NCI-H187 treated with DMSO at 0.1 percent for 48 hours (cell line): ENCODE measurements at places on chromosomes 3 and 15.
A peak's percentile ranks its signal among the peaks of the same experiment; 100 is the strongest.

GRCh38 chr3:135532021-135532420, 433.5 kb upstream of the PPP2R3A start:
- DNase-seq, result peak; percentile 79

DNA sequence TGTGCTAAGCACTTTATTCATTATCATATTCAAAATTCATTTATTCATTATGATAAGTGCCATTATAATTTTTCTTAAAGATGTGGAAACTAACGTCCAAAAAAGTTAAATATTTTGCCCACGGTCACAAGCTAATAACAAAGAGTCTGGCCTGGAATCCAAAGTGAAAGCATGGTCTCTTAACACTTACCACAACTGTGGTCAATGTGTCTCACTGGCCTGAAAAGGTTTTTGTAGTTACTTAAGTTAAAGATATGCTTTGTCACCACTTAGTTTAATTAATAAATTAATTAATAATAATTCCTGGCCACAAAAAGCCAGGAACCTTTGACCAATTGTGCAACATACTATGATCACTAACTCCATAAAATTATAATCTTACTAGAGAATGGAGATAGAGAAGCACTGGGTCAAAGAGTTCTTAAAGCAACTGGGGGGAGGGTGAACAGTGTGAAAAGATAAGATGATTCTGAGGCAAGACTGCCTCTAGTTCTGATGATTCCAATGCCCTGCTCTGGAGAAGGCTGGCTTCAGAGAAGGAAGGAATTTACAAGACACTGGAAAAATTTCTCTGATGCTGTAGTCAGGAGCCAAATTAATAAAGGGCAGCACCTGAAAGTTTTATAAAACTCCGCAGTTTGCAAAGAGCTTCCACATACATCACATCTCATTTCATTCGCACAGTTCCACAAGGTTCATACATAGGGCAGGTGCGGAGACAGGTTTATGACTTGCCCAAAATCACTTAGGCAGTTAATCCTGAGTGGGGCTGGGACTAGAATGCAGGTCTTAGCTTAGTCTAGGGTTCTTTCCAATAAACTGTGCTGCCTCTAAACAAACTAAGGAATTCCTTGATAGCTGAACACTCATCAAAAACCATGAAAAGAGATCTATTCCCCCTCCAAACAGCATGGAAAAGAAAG, 32.5 kb downstream of the NPTN start:
- DNase-seq, result no peak

DNA sequence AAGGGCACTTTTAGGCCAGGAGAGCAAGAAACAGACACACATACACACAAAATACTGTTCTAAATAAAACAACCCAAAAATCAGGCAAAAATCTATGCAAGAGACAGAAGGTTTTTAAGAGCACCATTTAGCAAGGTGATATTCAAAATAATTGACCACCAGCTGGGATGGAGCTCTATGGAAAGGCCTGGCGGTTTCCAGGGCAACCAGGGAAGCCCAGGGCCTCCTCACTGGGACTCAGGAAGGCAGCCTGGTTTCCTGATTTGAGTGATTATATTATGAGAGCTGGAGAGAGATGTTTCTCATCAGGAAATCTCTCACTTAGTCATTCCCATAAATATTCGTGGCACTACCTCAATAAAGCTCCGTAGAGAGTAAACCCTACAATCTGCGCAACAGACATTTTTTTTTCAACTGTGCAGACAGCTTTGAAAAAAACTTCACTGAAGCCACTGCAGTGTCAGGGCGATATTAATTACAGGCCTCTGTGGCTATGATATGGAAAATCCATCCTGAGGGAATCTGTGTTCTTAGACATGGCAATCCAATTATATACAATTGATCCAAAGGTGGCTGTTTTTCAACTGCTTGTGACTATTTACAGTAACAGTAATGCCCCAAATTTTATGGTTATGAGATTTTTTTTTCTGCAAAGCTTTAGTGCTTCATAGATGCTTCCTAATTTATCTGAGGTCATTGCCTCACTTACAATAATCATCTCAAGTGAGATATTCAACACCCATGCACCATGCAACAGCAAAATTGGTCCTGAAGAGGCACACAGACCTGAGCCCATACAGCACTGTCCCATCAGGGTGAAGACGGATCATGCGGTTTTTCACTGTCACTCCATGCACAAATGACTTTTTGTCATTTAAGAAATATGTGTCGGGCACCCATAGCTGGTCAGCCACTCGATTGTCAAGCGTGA, 152.1 kb downstream of the GABRB3 start:
- DNase-seq, result no peak

GRCh38 chr15:91706322-91707032, 147.0 kb upstream of the SLCO3A1 start:
- peak; percentile 10 for DNase-seq

DNA sequence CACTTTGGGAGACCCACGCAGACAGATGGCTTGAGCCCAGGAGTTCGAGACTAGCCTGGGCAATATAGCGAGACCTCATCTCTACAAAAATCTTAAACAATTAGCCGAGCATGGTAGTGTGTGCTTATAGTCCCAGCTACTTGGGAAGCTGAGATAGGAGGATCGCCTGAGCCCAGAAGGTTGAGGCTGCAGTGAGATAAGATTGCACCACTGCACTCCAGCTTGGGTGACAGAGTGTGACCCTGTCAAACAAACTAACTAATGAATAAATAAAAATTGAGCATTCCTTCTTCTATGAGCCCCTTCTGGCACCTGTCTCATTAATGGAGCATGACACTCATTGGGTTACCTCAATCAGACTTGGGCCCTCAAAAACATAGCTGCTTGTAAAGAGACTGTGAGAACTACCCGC, 7.5 kb downstream of the ZDHHC3 start:
- DNase-seq, result no peak

DNA sequence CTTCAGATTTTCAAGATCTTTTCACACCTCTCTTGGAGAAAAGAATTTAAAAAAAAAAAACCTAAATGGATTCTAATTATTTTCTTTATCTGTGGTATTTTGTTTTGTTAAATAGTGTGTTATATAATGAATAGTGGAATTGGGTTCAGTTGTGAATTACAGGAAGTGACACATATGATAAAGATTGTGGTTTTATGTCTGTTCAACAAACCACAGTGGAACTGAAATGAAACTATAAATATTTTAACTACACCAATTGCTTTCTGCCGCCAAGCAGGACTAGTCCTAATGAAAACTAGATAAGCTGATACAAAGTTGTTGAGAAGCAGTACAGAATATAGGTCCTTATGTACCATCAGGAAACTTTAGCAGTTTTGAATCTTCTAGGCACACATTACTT, 121.6 kb downstream of the UBE2E2 start:
- DNase-seq, result no peak
